Midbrain (tissue), 1 donor: ENCODE measurements at places on chromosomes 11 and 22.

- no peak for DNase-seq
These were observed 23.5 kb downstream of the APLNR start for GRCh38 chr11:57213342-57214097.

DNA sequence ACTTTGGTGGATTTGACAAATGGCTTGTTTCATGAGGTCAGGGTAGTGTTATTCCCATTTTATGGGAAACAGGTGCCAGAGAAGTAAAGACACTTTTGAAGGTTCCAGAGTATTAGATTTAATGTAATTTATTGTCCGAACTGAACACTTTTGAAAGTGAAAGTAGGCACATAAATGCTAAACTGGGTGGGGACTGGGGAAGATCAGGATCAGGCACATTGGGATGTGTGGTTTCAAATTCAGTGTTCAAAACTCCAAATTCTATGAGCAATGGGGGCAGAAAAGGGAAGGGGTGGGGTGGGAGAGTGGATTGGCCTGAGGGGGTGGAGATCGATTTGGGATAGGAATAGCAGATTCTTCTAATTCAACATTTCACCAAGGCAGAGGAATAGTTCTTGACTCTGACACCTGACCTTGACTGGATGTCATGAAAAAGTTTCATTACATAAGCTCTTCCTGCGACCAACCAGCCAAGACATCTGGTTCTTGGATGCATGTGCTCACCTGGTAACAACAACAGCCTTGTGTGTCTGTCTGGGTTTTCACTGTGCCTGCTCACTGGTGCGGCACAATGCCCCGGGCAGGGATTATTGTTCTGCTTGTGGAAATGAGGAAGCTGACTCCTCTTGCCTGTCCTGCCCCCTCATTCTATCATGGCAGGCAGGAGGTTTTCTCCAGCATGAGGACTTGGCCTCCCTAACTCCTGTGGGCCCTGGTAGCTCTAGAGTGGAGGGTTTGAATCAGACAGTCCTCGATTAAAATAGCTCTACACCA lies 10.8 kb downstream of the PPFIBP2 start:
- DNase-seq, result no peak

DNA sequence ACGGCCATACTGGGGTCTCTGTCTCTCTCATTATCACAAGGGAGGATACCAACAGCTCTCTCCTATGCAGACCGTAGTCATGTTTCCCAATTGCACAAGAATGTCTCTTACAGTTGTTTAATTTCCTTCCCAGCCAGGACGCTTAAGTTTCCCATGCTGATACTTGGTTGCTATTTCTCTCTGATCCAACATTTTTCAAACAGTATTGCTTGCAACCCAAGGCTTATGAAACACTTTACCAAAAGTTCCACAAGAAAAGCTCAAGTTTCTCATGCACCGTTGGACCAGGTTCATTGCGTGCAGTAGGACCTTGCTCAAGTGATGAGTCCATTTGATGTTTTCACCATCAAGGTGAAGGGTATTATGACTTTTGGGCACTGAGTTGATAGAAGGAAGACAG lies 46.6 kb downstream of the GGTLC2 start:
- no peak for DNase-seq

DNA sequence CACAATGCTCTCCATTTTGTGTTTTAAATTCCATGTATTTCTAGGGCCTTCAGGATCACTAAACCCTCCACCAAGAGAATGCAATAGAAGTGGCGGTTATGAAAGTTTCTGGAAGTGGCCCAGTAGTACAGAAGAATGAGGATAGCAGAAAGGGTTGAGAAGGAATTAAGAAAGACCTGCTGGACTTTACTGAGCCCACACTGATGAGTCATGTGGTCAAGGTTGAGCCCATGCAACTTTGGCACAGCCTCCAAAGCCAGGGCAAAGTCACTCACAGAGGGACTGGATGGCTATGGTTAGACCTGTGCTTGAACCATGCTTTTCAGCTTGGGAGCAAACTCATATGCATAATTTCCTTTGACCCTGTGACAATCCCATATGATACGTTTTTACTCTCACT lies 102.9 kb upstream of the PLET1 start:
- no peak for DNase-seq

DNA sequence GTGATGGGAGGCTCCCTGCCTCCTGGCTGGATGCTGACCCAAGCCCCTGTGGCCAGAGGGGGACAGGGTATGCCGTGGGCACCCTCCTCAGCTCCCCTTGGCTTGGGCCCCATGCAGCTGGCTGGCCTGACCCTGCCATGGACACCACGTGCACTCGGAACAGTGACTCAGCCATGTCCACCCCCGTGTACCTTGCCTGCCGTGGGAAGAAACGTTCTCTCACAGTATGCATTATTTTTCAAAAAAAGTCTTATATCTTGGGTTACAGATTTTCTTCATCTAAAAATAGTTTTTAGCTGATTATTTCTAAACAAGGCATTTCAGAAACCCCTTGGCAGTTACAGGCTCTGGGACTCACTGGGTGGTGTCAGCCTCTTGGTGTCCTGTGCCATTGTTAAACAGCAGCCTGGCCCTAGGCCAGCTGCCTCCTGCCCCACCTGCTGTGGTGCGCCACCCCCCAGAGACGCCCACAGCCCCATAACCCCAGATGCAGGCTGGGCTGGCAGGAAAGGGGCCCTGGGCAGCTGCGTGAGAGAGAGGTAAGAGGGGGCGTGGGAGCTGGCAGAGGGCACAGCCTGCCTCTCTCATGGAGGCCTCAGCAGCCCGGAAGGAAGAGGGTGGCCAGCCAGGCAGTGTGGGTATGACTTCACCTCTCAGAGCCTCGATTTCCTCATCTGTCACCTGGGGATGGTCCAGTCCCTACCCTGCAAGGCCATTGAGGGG lies 99.8 kb downstream of the MORC2 start:
- DNase-seq, result no peak

DNA sequence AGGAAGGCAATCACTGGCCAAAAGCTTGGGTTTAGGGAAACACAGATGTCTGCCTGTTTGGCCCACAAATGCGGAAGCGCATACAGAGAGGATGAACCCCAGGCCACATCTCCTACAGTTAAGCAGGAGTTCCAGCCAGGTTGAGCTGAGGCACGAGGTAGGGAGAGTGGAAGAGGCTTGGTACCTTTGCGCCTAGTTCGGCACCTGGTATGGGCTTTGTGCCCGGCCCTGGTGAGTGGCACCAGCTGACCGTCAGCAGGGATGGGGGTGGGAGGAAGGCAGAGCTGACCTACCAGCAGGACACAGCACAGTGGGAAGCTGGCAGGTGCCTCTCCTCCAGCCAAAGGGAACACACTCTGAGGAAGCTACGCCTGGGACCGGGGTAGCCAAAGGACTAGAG lies 57.6 kb downstream of the KCNC1 start:
- DNase-seq, result no peak

GRCh38 chr11:8757047-8757446 lies 74.5 kb downstream of the RPL27A start:
- no peak for DNase-seq

DNA sequence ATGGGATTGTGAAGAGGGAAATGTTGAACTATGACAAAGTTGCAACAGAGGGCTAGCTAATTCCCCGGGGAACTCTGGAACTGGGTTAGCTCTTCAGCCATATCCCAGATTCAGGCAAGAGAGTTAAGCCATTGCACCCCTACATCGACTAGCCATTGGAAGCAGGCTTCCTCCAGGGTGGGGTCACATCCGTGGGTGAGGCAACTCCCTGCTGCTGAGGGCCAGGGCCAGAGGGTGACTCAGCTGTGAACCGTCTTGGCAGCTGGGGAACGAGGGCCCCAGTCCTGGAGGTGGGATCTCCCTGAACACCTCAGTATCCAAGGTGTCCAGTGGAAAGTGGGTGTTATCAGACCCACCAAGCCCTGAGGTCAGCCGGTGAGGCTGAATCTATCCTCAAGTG lies 41.1 kb downstream of the RPS6KA4 start:
- no peak for DNase-seq
